Renal pelvis (tissue), 12 donors: ENCODE measurements at places on chromosomes 6 and 20. TPM values are rescaled to one million over a fixed set of nuclear protein-coding genes. Genes with fewer than 3 reads are reported as not detected.

Gene VSX1
- not detected for polyA plus RNA-seq

Gene BPIFB2
- not detected for polyA plus RNA-seq

Gene ADGRF4
- 0.29 TPM for polyA plus RNA-seq

Gene MED20
- polyA plus RNA-seq: 35.4 TPM

Gene PPP1R14C
- polyA plus RNA-seq: 25.5 TPM

Gene SLC17A1
- polyA plus RNA-seq: 24.6 TPM

Gene C6orf163
- 5.6 TPM for polyA plus RNA-seq

Gene HLA-F
- polyA plus RNA-seq: 4.2 TPM

Gene WFDC2
- 205 TPM for polyA plus RNA-seq

Gene CST5
- 0.30 TPM for polyA plus RNA-seq

Gene SAPCD1
- polyA plus RNA-seq: 10.7 TPM

Gene COL19A1
- polyA plus RNA-seq: 2.4 TPM

Gene SLC22A23
- polyA plus RNA-seq: 16.3 TPM

Gene TP53TG5
- 1.3 TPM for polyA plus RNA-seq

Gene PNPLA1
- 1.7 TPM for polyA plus RNA-seq

Gene FAM217A
- 4.7 TPM for polyA plus RNA-seq

Gene PHACTR3
- 10.0 TPM for polyA plus RNA-seq

Gene GPR6
- not detected for polyA plus RNA-seq

Gene PDE10A
- polyA plus RNA-seq: 18.3 TPM

Gene TMEM30A
- polyA plus RNA-seq: 104 TPM

Gene HLA-G
- polyA plus RNA-seq: 5.7 TPM

Gene HLA-B
- 104 TPM for polyA plus RNA-seq

Gene DLGAP4
- 69.3 TPM for polyA plus RNA-seq

Gene TRIM38
- 9.2 TPM for polyA plus RNA-seq

Gene NOX3
- polyA plus RNA-seq: 1.8 TPM

Gene XKR7
- 0.43 TPM for polyA plus RNA-seq

Gene SLA2
- 0.52 TPM for polyA plus RNA-seq

Gene ECT2L
- polyA plus RNA-seq: 0.35 TPM

Gene OPRL1
- polyA plus RNA-seq: 1.1 TPM

Gene PGC
- not detected for polyA plus RNA-seq

Gene ADGRB3
- polyA plus RNA-seq: 3.2 TPM

Gene ZNF292
- 43.8 TPM for polyA plus RNA-seq

Gene FOXF2
- not detected for polyA plus RNA-seq

Gene RIMS1
- 2.8 TPM for polyA plus RNA-seq

Gene MCHR2
- not detected for polyA plus RNA-seq

Gene MMP24
- 1.8 TPM for polyA plus RNA-seq

Gene RFX6
- 0.10 TPM for polyA plus RNA-seq

Gene KCNK16
- not detected for polyA plus RNA-seq

Gene COMMD7
- 72.5 TPM for polyA plus RNA-seq

Gene VNN1
- polyA plus RNA-seq: 0.14 TPM

Gene KCNQ2
- 8.9 TPM for polyA plus RNA-seq

Gene SIRPB2
- polyA plus RNA-seq: 1.0 TPM

Gene GNAS
- 2,253 TPM for polyA plus RNA-seq

Gene CLIC5
- 212 TPM for polyA plus RNA-seq

Gene TREM1
- polyA plus RNA-seq: not detected

Gene FABP7
- polyA plus RNA-seq: 0.22 TPM

Gene GSTA2
- 0.34 TPM for polyA plus RNA-seq

Gene CASS4
- 2.6 TPM for polyA plus RNA-seq

Gene OR2W1
- polyA plus RNA-seq: not detected

Gene HSPA1B
- polyA plus RNA-seq: 178 TPM
